ENCODE measurements at places on chromosomes 2 and 18. TPM values are rescaled to one million over a fixed set of nuclear protein-coding genes. Genes with fewer than 3 reads are reported as not detected.

C18orf54 gene
- total RNA-seq, result 0.35 TPM

INPP4A gene
- total RNA-seq, result 9.3 TPM

GALR1 gene
- total RNA-seq, result not detected

SAP130 gene
- total RNA-seq, result 12.3 TPM

KCNJ3 gene
- total RNA-seq, result 0.78 TPM

All from left lobe of liver (tissue), 2 donors.